Stimulated activated CD4-positive, alpha-beta T cell treated with anti-CD3 and anti-CD28 coated beads, TNF-alpha, amount 100 ng/mL, for 48 hours (primary cell): ENCODE measurements at places on chromosomes 12 and 14.

GRCh38 chr12:68786929-68787328, 21.0 kb upstream of the MDM2 start:
- no peak for DNase-seq

- DNase-seq: no peak
Measured at GRCh38 chr12:42030588-42030987, 114.1 kb downstream of the GXYLT1 start.

DNA sequence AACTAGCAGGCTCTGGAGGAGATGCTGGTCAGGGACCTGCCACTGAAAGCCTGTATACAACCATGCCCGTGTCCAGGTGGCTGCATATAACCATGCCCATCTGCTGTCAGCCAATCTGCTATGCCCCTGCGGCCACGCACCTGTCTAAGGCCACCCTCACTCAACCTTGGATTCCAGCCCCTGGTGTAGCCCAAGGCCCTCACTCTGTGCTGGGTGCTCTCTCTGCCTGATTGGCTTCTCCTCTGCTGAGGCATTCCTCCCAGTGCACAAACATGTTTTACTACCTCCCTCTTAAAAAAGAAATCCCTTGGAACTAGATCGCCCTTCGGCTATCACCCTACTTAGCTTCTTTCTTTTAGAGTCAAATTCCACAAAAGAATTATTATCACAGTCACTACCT, 45.5 kb downstream of the ZFP36L1 start:
- no peak for DNase-seq

DNA sequence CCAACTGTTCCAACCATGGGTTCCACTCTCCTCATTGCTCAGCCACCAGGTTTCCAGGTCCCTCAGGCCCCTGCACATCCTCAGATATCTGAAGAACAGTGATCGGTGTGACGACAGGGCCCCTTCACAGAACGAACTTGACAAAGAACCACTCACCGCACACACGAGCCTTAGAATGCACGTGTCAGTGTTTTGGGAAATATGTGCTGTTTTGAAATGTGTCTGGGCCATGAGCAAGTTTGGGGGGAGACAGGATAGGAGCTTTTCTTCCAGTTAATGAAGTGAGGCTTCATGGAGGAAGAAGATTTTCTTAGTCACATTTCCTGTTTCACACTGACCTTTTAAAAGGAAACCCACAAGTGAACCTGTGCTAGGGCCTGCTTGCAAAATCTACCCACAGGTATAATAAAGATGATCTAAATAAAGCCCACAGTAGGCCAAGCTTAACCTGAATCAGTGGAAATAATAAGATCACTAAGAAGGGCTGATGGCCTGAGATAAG, 58.6 kb downstream of the ZFP36L1 start:
- DNase-seq: no peak

GRCh38 chr14:81157431-81157830, 63.3 kb downstream of the GTF2A1 start:
- no peak for DNase-seq

DNA sequence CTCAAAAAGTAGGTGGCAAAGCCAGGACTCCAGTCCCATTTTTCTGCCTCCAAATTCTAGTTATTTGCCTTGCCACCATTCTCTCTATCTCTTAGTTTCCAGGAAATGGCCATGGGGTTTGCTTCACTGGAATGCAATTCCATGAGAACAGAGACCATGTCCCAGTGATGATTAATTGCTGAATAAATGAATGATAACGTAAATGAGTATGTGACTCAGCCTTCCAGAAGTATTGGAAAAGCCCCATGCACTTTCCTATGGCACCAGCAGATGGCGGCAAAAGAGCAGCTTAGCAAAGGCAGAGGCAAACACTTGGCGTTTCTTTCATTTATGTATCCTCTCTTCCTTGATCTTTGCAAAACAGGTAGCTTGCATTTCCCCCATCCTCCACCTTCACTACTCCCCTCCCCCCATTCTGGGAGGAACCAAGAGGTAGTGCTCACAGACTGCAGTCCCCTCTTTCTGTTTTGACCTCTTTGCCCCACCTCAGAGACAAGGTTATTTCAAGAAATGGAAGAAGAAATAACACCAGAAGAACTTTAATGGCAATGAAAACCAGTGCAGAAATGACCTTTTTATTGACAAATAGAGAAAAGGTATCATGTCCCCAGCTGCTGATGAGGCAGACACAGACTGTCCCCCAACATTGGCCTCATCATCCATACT, 21.3 kb downstream of the TBX3 start:
- peak; percentile 53 for DNase-seq

DNA sequence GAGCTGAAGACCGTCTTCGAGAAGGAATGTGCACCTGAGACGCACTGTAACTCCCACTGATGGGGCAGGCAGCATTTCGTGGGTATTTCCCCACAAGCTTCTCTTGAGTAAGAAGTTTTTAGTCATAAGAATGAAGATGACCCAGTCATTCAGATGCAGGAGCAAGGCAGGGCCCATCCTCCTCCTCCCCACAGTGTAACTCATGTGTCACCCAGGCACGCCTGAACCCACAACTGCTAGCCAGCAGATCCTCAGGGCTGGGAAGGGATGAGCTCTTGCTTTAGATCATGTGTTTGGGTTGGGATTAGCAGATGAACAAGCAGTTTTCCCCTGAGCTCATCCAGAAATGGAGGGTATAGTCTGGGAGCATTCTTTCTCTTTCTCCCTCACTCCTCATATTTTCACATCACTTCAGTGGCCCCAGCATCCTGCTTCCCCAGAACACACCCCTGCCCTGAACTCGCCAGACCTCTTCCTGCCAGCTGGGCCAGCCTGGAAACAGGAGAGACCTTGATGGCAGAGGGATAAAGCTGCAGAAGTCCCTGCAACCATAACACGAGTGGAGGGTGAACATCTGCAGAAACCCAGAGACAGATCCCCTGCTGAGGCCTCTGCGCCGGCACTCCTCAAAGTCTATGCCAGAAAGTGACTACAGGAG, 73.3 kb downstream of the B4GALNT3 start:
- DNase-seq: no peak
